ENCODE measurements at places on chromosomes 2 and 18. TPM values are rescaled to one million over a fixed set of nuclear protein-coding genes. Genes with fewer than 3 reads are reported as not detected.

SLC30A3 gene
- polyA plus RNA-seq: 0.27 TPM

ACMSD gene
- polyA plus RNA-seq: not detected

COL4A4 gene
- 5.0 TPM for polyA plus RNA-seq

C2orf81 gene
- polyA plus RNA-seq: 5.1 TPM

PARD3B gene
- polyA plus RNA-seq: 16.7 TPM

THSD7B gene
- polyA plus RNA-seq: 0.39 TPM

CCT4 gene
- 165 TPM for polyA plus RNA-seq

NT5C1B gene
- polyA plus RNA-seq: not detected

CHRNG gene
- polyA plus RNA-seq: not detected

ERFE gene
- polyA plus RNA-seq: 0.19 TPM

FASTKD2 gene
- polyA plus RNA-seq: 14.3 TPM

GKN2 gene
- not detected for polyA plus RNA-seq

RNF125 gene
- 1.7 TPM for polyA plus RNA-seq

IL1A gene
- 0.07 TPM for polyA plus RNA-seq

IL1RN gene
- 1.5 TPM for polyA plus RNA-seq
